ENCODE measurements at places on chromosomes 5 and 9.

GRCh38 chr5:138686668-138687067 lies 66.6 kb upstream of the CTNNA1 start:
- no peak for DNase-seq

DNA sequence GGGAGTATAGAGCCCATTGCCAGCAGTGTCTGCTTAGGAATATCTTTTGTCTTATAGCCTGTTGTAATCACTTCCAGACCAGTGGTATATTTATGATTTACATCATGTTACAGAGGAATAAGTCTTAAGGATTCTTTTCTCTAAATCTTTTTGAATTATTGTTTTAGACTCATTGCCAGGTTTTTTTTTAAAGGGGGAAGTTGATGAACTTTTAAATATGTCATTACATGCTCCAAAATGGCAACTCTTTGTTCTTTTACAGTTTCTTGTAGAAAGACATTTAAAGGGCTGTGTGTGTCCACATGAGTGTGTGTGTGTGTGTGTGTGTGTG lies 59.4 kb upstream of the NFIB start:
- DNase-seq, result no peak

DNA sequence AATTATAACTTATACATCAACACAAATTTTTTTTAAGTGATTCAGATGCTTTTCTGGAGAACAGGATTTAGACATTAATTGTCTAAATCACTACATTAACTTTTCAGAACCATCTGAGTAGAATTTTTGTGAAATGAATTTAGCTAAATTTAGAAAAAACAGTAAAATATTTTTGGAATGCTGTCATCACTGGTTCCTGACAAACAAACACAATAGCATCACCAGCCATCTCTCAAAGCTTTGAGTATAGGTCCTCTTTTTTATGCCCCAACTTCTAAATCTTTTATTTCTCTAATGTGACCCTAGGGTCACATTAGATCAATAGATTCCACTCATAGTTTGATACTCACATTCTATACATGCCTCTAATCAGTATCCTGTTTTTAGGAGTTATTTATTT lies 104.6 kb downstream of the PRR16 start:
- no peak for DNase-seq

GRCh38 chr5:64767959-64768357 lies 533 bp downstream of the SREK1IP1 start:
- peak; percentile 37 for DNase-seq

DNA sequence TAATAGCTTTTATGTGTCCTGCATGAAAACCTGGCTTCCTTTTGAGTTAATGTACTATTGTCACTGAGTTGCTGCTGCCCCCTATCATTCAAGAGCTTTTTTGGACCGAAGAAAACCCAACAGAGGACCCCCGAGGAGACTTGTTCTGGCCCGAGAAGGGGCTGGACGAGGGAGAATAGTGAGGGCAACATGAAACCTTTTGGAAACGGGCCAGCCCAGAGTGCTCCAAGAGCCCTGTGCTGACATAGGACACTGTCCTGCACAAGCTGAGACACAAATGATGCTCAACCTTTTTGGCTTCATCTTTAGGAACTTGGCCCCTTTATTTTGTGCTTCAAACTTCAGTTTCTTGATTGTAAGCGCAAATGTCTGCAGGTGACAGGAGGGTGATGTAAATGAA lies 4.0 kb upstream of the GADD45G start:
- DNase-seq, result no peak

GRCh38 chr5:75473463-75473862 lies 38.0 kb downstream of the CERT1 start:
- no peak for DNase-seq

DNA sequence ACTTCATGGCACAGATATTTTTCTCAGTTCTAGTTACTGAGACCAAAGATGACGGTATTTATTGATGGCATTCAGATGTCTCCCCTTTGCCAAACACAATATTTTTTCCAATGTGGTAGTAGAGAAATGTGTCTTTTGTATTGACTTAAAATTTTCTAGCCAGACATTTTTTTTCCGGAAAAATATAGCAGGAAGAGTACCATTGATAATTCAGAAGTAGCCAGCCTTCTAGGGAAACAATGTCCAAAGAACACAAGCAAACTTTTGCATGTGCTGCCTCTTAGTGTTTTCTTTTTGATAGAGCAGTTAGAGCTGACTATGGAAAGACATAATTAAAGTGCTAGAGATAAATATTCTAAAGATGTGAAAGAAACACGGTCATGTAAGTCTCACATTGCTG lies 231.4 kb downstream of the MARCHF11 start:
- DNase-seq, result no peak

DNA sequence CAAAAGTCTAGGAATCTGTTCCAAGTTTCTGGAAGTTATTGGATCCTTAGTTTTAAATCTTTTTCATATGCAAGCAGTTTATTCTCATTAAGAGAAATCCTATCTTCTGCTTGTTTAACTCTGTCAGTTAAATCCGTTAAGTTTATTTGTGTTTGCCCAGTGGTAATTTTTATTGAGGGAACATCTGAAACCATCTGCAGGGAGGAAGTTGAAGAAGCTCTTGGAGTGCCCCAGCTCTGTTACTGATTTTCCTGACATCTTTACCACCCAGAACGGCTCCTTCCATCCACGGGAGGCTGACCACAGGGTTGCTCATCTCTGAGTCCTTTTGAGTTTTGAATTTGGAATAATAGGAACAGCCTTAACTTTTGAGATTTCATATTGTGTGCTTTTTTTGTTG lies 99.9 kb upstream of the ZNF618 start:
- no peak for DNase-seq

DNA sequence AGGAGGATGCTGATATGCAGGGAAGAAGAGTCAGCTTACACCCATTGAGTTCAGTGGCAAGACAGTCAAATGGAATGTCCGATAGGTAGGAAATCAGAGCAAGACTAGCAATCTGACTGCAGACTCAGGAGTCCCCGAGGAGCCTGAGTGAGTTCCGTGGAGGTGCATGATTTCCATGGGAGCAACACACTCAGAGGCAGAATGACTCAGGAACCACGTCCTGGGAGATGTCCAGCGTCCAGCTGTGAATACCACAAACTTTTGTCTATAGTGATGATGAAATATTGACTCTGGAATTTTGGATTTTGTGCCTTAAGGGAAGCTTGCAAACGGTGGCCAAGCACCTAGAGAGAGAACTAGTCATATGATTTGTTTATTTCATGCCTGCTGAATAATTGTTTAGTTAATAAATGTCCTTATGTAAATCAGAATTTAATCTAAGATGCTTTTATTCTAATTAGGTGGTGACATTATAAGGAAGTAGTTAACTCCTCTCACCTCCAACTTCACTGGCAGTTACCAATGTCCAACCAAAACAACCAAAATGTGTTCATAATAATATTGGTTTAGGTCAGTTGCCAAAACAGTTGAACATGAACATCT lies 100.4 kb downstream of the PDE4D start:
- DNase-seq, result no peak

GRCh38 chr9:132032238-132032950 lies 47.3 kb downstream of the MED27 start:
- DNase-seq, result no peak

DNA sequence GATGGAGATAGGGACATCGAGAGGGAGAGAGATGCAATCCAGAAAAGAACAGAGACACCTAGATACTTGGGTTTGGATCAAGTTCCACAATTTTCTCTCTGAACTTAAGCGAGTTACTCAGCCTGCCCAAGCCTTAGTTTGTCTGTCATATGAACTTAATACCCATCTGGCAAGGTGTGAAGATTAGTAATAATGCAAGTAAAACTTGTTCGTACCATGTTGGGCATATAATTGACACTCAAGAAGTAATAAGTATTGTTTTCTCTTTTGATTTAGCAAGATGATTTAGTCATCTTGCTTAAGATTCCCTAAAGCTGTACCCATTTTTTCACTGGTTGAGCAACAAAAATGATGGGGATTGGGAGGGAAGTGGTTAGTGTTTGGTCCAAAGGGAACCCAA lies 7.5 kb downstream of the RABGAP1 start:
- no peak for DNase-seq

DNA sequence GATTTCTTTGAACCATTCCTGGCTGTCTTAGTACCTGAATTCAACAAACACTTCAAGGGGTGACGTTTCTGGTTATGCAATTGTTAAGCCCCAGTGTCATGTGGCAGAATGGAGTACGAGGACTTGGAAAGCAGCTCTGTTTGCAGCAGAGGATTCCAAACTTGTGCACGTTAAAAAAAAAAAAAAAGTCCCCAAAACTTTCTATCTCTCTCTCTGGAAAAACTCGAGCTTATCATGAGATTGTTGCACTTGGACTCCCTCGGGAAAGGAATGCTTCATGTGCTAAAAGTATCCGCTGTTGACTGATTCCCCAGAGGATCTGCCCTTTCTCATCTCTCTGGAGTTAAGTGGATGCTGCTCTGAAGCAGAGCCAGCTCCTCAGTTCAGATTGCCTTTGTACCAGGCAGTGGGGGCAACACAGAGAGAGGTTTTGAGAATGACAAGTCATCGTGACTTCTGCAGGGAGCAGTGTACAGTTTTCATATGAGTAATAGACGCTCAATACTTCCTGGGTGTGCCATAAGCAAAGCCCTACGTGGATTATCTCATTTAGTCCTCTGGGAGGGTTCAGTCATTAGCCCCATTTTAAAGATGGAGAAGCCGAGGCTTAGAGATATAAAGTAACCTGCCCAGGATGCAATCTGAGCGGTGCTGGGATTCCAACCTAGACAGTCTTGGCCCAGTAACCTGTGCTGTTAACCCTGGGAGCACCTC lies 28.1 kb downstream of the TMOD1 start:
- DNase-seq, result peak; percentile 24

- DNase-seq, result no peak
Observed at GRCh38 chr9:124260769-124261603, 3.2 kb downstream of the NEK6 start.

- DNase-seq, result no peak
Observed at GRCh38 chr9:77237896-77238295, 60.6 kb downstream of the VPS13A start.

- no peak for DNase-seq
Observed at GRCh38 chr5:153629027-153629895, 138.8 kb downstream of the GRIA1 start.

DNA sequence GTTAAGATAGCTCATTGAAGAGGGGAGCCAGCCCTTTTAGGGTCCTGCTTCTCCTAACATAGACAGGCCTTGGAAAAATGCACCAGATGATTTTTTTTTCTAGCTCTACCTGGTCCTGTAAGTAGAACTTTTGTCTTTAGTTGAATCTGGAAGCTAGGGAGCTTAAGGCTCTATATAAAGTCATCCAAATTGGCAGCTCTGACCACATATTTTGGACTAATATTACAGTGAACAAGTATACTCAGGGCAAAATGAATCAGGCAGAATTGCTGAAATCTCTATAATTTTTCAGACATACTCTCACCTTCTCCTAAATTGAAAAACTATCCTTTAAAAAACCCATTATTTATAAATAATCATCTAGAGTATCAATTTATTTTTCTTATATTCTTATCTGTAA lies 375.6 kb downstream of the OSTF1 start:
- DNase-seq, result no peak

DNA sequence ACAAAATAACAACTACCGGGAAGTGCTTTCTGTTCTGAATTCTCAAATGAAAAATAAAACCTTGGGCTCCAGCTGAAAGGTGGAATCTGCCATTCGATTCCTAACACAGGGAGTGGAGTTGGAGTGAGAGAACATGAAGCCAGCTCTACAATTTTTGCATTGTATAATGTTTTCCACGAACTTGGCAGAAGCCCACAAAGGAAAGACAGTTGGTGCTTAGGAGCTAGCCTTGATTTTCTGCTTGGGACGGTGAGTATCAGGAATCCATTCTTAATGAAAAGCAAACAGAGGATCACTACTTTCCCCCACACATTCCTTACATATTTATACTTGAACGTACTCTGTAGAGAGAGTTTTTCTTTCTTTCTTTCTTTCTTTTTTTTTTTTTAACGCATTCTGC lies 74.2 kb upstream of the FBXL7 start:
- DNase-seq, result no peak

- DNase-seq, result no peak
Observed at GRCh38 chr5:22683050-22683449, 170.1 kb downstream of the CDH12 start.

GRCh38 chr5:41796061-41796460 lies 74.2 kb downstream of the OXCT1 start:
- no peak for DNase-seq

DNA sequence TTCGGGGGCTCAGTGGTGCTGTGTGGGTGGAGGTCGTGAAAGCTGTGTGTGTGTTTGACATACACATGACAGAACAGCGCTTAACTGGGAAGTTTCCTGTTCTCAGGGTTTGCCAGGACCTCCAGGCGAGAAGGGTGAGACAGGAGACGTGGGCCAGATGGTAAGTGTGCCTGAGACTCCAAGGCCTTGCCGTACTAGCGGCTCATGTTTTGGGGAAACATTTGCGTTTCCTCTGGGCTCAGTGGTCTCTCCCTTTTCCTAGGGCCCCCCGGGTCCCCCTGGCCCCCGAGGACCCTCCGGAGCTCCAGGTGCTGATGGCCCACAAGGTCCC lies 68.3 kb upstream of the FCN2 start:
- no peak for DNase-seq

DNA sequence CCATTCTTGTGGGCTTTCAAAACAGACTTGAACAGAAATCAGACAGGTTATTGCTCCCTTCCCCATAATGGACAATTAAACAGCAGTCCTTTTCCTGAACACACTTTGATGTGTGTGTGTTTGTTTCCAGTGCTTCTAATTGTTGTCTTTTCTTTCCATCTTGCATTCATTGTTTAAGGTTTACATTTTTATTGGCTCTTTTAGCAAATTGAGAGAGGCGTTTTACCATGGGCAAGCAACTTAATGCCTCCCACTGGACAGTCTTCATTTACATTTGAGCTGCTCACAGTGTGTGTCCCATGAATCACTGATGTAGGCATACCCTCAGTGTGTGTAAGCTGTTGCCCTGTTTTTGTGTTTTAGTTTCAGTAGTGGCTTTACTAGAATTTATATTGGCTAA lies 25.0 kb downstream of the WDR36 start:
- DNase-seq, result no peak

- no peak for DNase-seq
Observed at GRCh38 chr5:131285703-131286399, 22.0 kb downstream of the CDC42SE2 start.

DNA sequence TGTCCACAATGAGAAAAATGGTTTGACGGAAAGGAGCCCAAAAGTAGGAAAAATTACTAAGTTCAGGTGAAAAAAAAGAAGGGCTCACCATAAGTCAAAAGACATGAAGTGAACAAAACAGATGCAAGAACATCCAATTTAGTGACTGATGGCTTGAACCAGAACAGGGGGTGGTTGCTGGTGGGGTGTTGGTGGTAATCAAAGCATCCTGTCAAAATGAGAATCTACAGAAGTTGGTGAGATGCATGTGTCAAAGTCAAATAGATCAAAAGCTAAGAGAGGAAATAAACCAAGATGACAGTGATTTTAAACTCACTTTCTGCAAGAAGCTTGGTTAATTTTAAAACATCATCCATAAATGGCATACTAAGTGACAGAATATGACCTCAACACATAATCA lies 117.4 kb downstream of the MLLT3 start:
- DNase-seq, result no peak

DNA sequence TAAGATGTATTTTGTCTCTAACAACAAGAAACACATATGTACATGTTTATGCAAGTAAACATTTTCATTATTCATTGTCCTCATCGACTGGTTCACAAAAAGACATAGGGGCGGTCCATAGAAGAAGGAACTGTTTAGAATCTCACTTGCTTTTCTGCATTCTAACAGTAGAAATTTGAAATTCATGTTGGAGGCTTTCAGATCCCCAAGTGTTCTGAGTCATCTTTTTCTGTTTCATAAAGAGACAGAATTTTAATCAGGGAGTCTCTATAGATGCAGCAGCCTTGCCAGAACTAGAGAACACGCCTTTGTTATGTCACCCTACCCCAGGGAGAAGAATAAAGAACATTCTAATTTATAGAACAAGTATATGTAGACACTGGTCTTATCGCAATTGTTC lies 324.3 kb downstream of the GABRG2 start:
- no peak for DNase-seq
